ENCODE measurements at places on chromosomes 6 and 20.

GRCh38 chr6:71589254-71589653, 297.1 kb upstream of the RIMS1 start:
- DNase-seq: no peak

- DNase-seq: no peak
Observed at GRCh38 chr6:147738516-147739162, 230.1 kb downstream of the SAMD5 start.

- DNase-seq: peak; percentile 72
Observed at GRCh38 chr6:96837081-96837971, at the start of gene GPR63. Gene GPR63 (minus strand): TSS chr6:96837477. CDS start chr6:96799731, 37,746 bp downstream.

DNA sequence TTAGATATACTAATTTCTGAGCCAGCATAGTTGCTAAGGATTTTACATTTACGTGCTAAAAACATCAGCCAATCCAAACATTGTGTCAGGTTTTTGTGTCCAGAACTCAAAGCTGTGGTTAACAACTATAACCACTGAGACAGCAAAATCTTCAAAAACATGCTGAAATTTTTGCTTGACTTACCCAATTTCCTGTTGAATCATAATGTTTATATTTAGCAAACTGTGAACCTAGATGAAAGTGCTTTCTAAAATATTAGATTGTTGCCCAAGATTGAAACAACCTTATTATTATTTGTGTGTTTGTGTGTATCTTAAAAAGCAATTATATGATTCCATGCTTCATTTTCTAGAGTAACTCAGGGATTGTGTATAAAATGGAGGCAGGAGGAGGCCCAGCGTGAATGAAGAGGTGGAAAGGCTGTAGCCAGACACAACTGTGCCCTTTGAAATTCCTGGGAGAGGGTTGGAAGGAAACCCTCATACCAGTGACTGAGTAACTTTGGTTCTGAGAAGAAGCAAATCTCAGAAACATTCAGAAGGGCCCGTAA, 48.0 kb downstream of the ARMC2 start:
- no peak for DNase-seq

DNA sequence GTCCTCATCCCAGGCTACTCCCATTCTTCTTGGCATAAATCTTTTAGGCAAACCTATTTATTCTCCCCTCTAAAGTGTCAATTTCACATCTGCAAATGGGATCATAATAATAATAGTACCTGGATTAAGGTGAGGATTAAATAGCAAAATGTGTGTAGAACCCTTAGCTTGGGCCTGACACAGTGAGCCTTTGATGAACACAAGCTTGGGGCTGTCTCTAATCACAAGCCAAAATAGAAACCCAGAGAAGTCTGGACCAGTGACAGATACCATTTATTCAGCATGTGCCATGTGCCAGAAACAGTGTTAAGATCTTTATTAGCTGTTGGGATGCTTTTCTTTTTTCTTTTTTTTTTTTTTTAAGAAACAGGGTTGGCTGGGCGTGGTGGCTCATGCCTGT, 14.9 kb upstream of the PARD6B start:
- DNase-seq: no peak
